ENCODE measurements at places on chromosomes 5 and 9.

GRCh38 chr9:113695901-113696300 is 180.2 kb upstream of the ZNF618 start:
- DNase-seq = no peak

DNA sequence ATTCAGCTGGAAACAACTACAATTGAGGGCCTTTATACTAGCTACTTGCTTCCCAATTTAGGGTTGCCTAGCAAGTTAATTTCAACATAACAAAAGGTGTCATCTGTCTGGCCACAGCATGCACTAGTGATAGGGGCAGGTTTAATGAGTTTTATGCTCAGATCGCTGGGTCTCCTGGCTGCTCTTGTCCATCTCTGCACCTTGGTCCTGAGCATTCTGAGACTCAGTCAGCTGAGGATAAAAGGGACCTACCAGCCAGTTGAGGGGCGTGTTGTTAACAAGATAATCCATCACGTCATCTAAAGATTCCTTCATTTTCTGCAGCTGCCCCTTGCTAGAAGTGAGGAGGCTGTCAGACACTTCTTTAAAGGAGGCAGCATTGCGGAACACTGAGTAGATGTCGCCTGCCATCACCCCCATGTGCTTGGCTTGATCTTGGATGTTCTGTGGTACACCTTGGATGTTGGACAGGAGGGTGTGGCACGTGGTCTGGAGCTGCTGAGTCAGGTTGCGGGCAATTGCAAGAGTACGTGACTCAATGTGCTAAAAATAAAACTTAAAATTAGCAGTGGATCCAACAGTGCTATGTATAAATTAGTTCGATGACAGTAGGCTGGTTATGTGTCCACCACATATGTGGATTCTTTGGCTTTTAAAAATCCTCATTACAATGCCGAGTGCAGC is 11.0 kb downstream of the PLIN2 start:
- no peak for DNase-seq

GRCh38 chr5:128927644-128928043 is 37.6 kb upstream of the SLC27A6 start:
- no peak for DNase-seq

GRCh38 chr5:109558952-109559351 is 130.8 kb upstream of the MAN2A1 start:
- DNase-seq = no peak

DNA sequence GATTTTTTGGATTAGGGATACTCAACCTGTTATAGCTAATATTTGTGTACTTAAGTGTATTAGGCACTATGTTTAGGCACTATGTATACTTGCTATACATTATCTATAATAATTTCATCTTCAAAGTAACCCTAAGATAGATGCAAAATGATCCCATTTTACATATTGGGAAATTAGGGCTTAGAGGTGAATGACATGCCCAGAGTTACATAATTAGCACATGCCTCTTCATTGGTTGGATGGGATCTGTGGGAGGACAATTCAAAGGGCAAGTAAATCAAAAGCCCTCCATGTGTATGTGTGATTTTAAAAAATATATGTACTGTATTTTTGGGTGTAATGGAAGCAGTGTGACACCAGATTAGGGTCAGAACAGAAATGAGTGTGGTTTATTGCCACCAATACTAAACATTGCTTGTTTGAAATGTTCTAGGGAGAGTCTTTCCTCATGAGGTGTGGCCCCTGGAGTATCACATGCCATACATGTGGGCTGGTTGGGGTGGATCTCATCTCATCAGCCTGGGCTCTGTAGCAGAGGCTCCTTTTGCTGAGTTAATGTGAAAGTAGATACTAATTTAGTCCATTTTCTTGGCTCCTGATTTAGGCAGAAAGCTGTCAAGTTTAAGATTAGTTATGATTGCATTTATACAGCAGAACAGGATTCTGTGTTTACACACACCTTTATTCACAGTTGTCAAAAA is 5.5 kb downstream of the C9orf85 start:
- no peak for DNase-seq

DNA sequence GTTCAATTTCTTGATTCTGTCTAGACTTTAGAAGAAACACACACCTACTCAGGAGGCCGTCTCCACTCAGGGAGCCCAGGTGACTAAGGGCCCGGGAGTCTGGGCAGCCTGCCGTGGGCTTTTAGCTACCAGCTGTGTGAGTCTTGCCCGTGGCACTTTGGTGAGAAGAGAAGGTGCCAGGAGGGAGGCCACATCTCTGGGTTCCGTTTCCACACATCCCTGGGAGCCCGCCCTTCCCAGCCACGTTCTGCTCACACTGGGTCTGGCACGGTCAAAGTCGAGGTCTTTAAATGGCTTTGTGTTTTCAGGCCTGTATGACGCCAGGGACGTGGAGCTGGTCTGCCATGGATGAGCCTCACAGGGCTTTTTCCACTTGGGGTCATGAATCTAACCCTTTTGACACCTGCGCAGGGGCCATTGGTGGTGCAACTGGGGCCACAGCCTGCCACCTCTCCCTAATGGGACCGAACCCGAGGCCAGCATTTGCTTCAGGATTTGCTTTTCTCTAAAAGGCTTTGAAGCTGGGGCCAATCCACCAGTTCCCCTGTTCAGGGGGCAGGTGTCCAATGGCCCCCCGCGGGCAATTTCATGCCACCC is 17.2 kb upstream of the FCN2 start:
- DNase-seq = no peak

DNA sequence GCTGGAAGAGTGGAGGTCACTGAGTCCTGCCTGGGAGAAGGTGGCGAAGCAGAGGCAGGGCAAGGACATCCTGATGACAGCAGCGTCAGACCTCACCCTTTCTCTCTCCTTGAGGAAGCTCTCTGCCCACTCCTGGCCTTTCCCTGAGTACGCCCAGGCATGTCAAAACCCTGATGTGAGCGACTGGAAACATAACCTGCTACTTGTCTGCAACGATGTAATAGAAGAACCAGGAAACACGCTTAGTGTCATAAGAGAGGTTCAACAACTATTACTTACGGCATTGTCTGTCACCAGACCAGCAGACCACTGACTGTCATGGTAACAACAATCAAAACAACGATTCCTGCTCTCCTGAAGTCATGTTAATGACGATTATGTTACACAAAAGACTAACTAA is 152.4 kb downstream of the ACTL7B start:
- DNase-seq = no peak

- DNase-seq = no peak
Observed at GRCh38 chr9:107772988-107773387, 283.4 kb upstream of the KLF4 start.

- no peak for DNase-seq
Observed at GRCh38 chr5:19790829-19791466, 197.1 kb downstream of the CDH18 start.

DNA sequence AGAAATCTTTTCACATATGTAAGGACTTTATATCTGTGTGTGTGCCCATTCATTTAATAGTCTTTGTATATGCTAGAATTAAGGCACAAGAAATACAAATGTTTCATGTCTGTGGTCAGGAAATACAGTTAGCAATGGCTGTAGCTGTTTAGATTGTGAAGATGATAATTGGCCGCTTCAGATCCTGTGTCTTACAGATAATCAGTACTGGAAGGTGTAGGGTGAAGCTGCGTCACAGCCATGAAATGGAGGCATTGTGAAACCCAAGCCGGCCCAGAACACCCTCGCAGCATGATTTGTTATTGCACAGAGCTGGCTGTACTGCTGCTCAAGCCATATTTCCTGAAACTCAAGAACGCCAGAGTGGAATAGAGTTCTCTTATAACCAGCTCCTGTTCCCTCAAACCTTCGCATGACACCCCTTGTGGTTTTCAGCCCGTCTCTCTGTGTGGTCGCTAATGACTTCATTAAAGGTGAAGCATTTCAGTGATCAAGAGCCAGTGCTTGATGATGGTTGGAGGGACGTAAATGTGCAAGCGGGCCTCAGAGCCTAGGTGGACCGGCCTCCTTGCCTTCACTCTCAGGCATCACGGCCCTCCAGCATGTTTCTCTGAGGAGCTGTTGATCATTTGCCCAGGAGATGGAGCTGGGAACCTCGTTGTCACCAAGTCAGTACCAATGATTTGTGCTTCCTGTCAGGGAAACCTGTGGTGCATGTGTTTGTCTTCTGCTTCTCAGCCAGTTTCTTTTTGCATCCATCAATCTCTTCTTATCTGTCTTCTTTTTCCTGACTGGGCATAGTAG is 80.1 kb downstream of the F2RL2 start:
- no peak for DNase-seq

DNA sequence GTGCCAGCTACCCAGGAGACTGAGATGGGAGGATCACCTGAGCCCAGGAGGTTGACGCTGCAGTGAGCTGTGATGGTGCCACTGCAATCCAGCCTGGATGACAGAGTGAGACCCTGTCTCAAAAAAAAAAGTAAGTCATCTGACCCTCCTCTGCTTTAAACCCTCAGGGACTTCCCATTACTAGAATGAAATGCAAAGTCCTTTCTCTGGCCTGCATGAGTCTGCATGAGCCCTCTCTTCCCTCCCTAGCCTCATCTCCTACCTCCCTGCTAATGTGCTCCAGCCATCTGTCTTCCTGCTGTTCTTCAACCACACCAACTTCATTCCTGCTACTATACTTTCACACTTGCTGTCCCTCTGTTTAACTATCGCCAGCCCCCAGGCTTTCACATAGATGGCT is 15.3 kb downstream of the IL5 start:
- no peak for DNase-seq

- DNase-seq = no peak
Observed at GRCh38 chr5:11504065-11504885, 400.0 kb downstream of the CTNND2 start.

- DNase-seq = no peak
Observed at GRCh38 chr9:109418827-109419226, 79.3 kb downstream of the PTPN3 start.

DNA sequence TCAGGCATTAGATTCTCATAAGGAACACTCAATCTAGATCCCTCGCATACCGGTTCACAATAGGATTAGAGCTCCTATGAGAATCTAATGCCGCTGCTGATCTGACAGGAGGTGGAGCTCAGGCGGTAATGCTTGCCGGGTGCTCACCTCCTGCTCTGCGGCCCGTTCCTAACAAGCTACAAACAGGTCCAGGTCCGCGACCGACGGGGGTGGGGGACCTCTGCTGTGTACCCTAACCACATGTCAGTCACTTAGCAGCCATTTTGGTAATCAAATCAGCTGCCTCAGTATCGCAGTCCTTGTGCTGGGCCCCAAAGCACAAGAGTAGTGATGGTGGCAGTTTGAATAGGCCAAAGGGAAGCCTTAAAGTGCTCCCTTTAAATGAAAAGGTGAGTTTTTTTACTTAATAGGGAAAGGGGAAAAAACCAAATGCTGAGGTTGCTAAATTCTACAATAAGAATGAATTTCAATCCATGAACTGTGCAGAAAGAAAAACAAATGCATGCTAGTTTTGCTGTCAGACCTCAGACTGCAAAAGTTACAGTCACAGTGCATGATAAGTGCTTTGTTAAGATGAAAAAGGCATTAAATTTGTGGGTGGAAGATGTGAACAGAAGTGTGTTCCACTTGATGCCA is 67.0 kb upstream of the TNPO1 start:
- no peak for DNase-seq

DNA sequence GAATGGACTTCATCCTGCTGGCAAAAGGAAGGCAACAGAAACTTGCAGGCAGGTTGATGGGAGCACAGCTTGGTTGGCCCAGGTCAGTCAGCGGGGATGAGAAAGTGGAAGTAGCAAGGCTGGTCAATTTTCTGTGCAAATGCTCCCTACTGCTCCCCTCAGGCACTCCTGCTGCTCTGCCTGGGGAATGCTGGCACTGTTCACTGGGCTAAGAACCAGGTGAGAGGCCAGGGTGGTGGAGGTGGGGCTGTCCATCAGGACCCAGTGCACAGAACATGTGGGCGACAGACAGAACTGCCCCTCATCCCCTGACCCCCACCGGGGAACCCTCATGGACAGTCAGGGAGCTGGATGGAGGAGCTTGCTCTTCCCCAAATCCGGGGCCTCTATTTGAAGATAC is 593.1 kb downstream of the IRX1 start:
- DNase-seq = no peak

DNA sequence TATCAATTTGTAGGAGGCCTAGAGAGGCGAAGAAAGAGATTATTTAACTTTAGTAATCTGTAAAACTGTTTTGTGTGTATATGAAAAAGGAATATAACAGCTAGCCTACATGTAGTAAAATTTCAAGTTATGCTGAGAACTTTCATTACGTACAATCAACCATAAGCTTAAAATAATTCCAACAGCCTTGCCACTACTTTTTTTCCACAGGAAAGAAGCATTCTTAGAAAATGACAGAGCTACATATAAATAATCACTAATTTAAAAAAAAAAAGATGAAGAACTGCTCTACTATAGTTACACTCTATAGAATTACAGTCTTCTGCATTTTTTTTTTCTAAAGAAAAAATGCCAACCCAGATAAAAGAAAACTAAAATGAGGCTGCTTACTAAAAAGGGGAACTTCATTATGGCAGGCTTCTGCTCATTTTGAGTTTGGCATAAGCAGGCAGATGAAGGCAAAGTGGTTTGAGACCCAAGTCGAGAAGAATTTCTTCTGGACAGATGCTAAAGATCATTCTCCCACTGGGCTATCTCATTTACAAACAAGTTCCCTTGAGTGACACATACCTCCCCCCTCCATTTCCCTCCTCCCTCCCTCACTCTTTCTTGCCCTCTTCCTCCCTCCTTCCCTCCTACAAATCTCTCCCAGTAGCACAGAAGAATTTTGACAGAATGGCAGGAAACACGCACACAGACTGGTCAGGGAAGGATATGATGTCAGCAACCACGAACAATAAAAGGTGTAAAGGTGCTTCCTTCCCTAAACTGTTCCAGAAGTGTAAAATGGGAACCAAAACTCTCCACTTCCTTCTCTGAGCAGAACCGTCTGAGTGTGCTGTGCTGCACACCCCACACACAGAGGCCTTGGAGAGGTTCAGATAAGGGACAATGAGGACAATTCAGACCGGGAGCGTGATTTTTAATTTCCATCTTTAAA is 56.1 kb downstream of the MEF2C start:
- no peak for DNase-seq

DNA sequence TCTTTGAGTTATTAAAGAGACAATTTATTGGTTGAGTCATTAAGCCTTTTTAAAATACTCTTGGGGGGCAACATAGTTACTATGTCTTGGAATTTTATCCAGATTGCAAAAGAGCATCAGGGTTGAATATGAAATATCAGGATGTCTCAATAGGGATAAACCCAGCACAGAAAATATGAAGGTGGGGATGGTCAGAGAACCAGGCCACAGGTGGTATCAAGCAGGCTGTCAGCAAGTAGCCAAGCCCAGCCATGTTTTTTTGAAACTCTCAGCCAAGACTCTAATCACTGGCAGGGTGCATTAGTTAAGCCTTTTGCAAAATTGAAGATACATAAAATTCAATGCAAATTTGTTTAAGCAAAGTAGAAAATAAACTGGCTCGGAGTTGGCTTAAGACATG is 468.9 kb downstream of the DTWD2 start:
- no peak for DNase-seq
